AG08396 (cell line): ENCODE measurements at places on chromosomes 2 and 18.

- no peak for DNase-seq
Observed at GRCh38 chr2:25920786-25921415, 42.6 kb upstream of the ASXL2 start.

- DNase-seq: no peak
Observed at GRCh38 chr2:68745006-68745405, 10.4 kb downstream of the ARHGAP25 start.

DNA sequence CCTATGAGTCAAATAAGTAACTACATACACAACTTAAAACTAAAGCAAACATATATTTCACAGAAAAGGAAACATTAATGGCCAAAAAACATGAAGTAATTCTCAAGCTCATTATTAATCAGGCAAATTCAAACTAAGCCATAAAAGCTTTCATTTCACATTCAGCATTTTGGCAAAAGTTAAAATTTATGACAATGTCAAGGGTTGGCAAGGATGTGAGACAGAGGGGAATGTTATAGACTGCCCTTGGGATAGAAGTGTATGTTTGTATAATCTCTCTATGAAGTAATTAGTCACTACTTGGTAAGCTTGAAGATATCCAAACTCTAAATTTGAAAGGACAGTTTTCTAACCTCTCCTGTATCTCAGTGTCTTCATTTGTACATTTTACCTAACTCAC, 539.4 kb downstream of the RIT2 start:
- no peak for DNase-seq

GRCh38 chr2:109194620-109194937, 65.6 kb downstream of the SH3RF3 start:
- no peak for DNase-seq

DNA sequence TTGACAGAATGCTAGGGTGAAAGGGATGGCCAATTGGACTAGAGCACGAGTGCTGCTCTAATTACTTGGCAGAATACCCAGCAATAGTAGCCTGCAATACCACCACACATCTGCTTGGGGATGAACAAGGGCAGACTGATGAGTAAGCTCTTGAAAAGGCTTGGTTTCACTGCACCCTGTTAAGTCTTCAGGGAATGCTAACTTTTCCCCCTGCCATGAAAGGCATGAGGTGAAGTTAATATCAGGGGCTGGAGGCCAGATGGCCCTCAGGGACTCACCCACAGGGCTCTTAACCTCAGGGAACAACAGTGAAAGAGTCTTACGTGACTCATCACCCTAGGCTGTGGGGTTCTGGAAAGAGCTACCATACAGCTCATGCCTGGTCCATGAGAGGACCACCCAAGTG, 51.7 kb upstream of the MYL1 start:
- DNase-seq: no peak

DNA sequence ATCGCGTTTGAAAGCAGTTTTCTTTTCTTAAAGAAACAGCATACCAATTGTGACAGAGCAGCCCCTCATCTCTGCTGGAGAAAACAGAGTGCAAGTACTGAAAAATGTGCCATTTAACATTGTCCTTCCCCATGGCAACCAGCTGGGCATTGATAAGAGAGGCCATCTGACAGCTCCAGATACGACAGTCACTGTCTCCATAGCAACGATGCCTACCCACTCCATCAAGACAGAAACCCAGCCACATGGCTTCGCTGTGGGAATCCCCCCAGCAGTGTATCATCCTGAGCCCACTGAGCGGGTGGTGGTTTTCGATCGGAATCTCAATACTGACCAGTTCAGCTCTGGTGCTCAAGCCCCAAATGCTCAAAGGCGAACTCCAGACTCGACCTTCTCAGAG, 9.5 kb downstream of the GRHL1 start:
- no peak for DNase-seq

DNA sequence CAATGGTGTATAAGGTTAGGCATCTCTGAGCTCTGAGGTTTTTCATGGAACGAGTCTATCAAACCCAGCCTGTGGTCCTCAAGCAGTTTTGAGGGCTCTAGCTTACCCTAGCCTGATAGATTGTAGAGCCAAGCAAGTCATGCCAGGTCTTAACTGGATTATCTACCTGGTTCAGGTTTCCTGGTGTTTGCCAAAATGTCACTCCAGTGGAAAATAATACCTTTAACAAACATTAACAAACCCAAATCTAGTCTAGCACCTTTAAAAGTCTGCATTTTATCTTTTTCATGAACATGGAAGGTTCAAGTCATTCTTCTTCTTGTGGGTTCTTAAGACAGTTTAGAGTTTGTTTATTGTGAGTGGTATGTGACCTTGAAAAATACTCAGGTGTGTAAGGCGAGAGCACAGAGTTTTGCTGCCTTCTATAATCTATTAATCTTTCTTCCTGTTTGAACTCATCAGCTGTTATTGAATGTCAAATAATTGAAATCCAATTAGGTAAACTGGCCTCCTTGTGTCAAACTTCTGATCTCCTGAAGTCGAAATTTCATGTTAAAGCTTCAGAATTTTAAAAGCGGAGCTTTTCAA, 13.4 kb upstream of the ADGRF3 start:
- no peak for DNase-seq

- peak; percentile 71 for DNase-seq
Observed at GRCh38 chr2:14635391-14635871, 2.9 kb downstream of the LRATD1 start.

- no peak for DNase-seq
Observed at GRCh38 chr2:88666576-88666975, 24.9 kb upstream of the RPIA start.

DNA sequence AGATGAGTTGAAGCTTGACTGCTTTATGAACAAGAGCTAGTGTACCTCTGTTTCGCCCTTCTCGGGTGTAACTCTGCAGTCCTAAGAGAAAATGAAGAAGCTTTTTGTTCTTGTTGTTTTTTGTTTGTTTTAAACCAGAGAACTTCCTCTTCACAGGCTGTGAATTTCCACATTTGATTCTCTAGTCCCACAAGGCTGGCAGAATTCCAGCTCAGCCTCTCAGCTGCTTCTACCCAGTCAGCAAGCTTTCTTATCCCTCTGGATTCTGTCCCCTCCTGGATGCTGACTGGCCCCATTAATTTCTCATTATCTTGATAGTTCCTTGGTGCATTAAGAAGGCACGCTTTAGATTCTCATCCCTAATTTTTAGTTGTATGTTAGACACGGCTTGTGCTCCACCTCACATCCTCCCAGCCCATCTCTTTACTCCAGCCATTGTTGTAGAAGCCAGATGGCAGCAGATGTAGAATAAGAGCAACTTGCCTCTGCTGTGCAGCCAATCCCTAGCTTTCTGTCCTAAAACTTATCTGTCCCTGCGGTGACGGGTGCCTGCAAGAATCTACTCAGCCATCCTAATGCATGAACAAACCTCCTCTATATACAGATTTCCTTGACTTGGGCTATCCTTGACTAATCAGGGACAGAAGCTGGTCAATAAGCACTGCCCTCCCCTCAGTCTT, 12.3 kb upstream of the RESP18 start:
- no peak for DNase-seq

- DNase-seq: no peak
Observed at GRCh38 chr2:7665880-7666279, 748.7 kb downstream of the RNF144A start.

DNA sequence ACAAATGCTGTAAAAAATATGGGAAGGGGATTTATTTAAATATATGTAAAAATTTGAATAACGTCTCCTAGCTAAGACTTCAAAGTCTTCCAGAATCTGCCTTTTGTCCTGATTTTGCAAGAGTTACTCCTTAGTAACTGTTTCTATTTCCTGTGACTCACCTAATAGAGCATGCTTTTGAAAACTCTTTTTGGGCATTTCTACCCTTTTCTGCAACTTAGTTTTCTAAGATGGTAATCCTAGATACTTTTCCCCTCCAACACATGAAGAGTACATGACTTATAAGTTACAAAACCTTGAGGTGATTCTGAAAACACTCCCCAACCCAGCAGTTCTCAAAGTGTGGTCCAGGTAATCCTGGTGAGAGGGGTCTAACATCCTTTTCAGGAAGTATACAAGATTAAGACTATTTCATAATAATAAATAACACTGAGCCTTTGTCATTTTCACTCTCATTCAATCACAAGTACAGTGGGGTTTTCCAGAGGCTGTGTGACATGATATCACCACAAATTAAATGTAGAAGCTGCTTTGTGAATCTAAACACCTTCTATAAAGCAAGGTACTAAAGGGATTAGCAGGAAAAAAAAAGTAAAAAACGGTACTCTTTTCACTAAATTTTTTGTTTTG, 31.9 kb downstream of the PPP4R3B start:
- DNase-seq: peak; percentile 27

DNA sequence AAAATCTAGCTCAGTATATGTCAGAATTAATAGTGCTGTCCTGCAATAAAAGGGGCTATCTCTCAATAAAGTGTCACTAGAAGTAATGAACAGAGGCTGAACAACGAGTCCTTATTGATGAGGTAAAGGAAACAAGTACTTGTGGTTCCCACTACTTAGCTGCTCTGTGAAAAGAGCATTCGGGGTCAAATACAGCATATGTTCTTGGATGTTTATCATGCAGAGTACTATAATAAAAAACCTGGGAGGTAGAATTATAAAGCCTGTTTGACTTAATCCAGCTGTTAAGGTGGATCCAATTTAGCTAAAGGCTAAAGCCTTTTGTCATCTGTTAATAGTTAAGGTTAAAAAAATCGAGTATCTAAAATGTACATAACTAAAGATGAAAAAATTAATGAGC, 32.4 kb downstream of the SLC35F5 start:
- DNase-seq: no peak

GRCh38 chr2:179264368-179265081, at the start of gene SESTD1:
Gene SESTD1 (minus strand): TSS chr2:179264832. CDS start chr2:179191841, 72,991 bp downstream.
- peak; percentile 70 for DNase-seq

DNA sequence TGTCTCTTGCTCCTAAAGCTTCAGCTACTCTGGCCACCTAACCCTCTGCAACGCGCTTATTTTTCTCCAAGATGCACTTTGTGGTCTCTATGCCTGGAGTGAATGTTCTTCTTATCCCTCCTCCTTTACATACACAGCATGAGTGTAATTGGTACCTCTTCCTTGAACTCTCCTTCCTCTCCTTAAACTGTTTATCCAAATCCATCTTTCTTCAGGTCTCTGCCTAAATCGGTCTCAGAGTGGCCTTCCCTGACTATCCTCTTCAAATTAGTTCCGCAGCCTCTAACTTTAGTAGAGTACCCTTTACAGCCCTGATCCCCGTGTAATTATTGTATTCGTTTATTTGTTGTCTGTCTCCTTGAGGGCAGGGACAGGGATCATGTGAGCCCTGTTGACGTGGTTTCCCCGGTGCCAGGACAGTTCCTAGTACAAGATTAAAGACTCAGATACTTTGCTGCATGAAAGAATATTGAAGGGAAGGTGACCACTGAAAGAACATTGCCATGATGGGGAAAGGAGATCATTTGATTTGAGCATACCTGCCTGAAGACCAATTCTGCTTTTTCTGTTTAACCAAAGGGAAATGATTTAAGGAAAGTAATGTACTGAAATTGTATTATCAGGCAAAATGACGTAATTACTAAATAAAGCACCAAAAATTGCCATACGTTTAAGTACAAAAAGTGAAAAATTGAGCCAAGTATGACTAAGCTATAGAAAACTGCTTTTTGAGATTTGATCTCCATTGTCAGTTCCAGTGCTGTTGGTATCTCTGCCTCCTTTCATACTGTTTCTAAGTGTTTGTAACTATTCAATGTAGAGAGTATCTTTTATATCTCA, 1.2 kb downstream of the CNOT9 start:
- DNase-seq: peak; percentile 28

DNA sequence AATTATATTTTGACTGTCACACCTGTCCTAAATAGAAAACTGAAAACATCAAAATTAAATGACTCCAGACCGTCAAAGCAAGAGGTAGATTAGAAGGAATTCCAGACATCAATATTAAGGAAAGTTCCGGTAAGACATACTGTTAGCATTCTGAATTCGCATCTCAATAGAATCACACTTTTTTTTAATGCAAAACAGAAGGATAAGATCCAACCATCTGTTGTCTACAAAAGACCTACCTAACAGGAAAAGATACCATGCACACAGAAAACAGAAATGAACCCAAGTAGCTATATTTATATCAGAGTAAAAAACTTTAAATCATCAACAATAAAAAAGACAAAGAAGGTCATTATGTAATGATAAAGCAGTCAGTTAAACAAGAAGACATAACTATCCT, 145.0 kb downstream of the TMX3 start:
- no peak for DNase-seq

GRCh38 chr2:64970495-64970894, 18.7 kb upstream of the SLC1A4 start:
- DNase-seq: no peak

GRCh38 chr2:80621656-80622055, 317.1 kb upstream of the LRRTM1 start:
- no peak for DNase-seq

DNA sequence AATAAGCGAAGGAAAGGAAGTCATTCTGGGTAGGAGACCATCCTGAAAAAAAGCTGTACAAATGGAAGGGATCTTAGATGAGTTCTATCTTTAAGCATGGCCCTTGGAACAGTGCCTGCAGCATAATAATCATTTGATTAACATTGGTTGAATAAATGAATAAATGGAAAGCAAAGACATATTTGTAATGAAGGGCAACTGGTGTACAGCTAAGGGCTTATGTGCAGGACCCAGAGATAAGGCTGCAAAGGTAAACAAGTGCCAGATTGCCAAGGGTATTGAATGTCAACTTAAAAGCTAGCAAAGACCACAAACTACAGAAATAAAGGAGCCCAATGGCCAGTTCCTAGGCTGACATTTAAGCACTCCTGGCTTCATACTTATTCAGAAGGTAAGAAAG, 19.4 kb downstream of the IMMT start:
- no peak for DNase-seq

DNA sequence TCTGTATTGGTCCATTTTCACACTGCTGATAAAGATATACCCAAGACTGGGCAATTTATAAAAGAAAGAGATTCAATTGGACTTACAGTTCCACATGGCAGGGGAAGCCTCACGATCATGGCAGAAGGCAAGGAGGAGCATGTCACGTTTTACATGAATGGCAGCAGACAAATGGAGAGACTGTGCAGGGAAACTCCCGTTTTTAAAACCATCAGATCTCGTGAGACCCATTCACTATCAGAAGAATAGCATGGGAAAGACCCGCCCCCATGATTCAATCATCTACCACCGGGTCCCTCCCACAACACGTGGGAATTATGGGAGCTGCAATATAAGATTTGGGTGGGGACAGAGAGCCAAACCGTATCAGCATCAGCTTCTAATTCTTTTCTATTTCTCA, 217.0 kb downstream of the ANAPC1 start:
- DNase-seq: no peak

- peak; percentile 70 for DNase-seq
Observed at GRCh38 chr2:174662459-174662858, 64.9 kb upstream of the WIPF1 start.
